ENCODE measurements at places on chromosomes 12 and 14.

DNA sequence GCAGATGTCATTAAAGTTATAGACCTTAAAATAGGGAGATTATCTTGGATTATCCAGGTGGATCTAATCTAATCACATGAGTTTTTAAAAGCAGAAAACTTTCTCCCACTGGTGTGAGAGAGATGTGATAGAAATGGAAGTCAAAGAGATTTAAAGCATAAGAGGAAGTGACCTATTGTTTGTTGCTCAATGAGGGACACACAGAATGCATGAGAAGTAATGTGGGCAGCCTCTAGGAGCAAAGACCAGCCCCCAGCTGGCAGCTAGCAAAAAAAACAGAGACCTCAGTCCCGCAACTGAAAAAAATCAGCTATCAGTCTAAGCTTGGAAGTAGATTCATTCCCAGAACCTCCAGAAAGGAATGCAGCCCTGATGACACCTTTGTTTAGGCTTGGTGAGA is 24.6 kb upstream of the ANP32D start:
- no peak for DNase-seq

- no peak for DNase-seq
These were observed 268.7 kb downstream of the ZFP36L1 start for GRCh38 chr14:68523989-68524725.

- no peak for DNase-seq
These were observed 9.1 kb downstream of the FIGNL2 start for GRCh38 chr12:51839310-51839947.

GRCh38 chr14:71563492-71564153 is 368.6 kb upstream of the RGS6 start:
- no peak for DNase-seq

Measured in activated T-cell treated with anti-CD3 and anti-CD28 coated beads for 4 hours (primary cell).